Epithelial cell of proximal tubule (primary cell): ENCODE measurements at places on chromosomes 6 and 20.

DNA sequence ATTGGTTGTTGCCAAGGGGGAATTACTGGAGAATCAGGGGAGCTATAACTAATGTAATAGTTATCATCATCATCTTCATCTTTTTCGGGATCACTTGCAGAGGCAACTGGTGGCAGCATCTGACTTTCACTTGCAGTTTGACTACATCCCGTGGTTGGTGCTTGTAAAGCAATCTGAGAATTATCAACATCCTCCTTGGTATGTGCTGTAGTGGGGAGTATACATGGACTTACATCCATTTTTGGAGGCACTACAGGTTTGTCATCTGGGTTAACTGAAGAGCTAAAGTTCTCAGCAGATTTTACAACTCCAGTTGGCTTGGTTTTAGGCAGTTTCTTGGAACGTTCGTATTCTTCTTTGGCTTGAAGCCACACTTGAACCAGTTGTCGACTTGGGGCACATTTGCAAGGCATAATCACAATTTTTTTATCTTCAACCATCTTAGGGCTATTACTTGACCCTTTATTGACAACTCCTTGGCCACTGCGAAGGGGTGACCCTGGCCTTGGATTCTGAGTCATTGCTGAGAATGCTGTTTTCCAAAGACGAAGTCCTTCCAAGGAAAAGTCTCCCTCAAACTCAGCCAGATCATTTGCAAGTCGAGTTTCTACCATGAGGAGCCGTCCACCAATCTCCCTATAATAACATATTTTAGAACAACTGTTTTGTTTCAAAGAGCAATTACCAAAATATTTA, 115.5 kb downstream of the REV3L start:
- DNase-seq = no peak

DNA sequence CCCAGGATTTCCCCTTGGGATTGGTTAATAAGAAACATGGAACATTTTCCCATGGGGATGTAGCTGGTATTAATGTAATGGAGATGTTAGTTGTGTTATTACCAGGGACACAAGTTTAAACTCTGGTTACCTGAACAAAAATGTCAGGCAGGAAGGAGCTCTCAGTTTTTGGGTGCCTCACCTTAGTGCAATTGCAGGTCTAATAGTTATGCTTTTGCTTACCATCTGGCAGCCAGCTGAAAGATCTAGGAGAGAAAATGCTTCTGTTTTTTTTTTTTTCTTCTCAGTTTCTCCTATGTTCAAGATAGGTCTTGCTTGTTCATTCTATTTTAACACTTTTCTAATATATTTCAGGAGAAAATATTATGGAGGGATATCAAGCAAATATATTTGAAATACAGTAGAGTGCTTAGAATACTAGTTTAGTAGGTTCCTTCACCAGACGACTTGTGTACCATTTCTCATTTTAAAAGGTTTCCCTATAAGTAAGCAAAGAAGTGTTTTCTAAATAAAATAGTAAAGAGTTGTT, 4.2 kb upstream of the UBE2J1 start:
- DNase-seq = no peak

DNA sequence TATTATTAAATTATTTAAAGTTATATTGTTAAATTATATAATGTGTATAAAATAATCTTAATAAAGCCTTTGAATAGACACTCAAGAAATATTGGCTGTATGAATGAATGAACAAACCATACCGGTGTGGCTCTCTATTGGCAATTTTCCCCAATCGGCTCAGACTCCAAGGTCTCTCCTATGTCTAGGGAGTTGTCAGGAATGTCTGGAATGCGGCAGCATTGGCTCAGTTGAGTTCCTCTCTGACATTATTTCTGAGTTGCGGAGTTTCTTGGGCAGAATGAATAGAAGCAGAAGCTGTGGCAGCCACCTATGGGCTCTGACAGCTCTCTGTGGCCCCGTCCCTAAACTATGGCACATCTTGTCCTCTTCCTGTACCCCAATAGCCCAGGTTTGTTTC, 111.0 kb downstream of the SOBP start:
- peak; percentile 35 for DNase-seq

DNA sequence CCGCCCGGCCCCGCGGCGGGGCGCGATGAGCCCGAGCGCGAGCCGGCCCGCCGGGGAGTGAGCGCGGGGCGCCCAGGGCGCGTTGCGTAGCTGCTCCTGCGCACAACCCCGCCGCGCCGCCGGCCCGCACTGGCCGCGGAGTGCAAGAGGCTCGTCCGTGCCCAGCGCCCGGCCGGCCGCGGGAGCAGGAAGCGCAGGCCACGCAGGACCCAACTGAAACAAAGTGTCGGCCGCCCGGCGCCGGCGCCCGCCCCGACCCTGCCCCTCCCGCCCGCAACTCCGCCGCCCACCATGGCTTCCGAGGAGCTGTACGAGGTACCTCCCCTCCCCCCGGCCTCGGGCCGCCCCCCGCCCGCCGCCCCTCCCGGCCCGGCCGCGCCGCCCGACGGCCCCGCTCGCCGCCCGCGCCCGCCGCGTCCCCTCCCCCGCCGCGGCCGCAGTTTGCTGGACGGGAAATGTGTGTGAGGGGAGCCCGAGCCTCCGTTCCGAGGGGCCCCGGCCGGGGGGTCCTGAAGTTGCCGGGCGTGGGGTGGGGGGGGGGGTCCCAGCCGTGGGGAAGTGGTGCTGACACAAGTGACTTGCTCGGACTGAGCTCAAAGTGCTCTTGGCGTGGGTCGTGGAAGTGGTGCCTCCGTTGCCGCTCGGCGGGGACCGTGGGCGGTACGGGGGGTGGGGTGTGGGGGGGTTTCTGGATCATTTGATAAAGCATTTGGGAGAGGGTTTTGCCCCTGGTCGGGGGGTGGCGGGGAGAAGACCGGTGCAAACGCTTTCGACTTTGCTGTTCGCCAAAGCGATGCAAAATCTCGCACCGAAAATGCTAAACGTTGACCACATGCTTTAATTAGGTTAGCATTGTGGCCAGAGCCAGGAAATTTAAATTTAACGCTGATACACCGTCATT, 539 bp downstream of the CDYL start:
- no peak for DNase-seq

DNA sequence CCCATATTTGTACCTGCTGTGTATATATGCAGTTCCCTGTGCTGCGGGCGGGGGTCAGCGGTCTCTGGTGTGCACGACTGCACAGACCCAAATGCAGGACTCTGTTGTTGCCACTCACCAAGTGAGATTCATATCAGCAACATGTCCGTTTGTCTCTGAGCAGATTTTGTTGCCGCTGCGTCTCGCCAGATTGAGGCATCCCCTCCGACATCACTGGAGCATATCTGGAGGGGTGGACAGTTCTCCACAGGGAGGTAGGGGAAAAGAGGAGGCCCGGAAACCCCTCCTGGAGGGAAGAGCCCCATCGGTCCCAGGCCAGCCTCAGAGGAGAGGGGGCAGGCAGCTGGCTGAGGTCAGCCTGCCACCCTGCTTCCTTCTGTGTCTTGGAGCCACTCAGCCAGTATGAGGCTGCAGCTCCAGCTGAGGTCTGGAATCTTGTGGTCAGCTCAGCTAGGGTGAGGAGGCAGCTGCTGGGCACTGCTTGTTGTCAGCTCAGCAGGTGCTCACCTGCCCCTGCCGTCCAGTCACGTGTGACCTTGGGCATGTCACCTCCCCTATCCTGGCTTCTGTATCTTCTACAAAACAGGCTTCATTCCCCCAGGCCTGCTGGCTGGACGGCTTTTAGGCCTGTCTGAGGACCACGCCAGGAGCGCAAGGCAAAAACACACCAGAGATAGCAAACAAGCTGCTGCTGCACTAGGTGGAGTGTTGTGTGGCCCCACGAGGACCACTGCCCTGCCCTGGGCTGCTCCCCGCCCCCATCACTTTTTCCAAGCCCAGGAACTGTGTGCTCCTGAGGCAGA, 47.1 kb downstream of the HNF4A start:
- no peak for DNase-seq

DNA sequence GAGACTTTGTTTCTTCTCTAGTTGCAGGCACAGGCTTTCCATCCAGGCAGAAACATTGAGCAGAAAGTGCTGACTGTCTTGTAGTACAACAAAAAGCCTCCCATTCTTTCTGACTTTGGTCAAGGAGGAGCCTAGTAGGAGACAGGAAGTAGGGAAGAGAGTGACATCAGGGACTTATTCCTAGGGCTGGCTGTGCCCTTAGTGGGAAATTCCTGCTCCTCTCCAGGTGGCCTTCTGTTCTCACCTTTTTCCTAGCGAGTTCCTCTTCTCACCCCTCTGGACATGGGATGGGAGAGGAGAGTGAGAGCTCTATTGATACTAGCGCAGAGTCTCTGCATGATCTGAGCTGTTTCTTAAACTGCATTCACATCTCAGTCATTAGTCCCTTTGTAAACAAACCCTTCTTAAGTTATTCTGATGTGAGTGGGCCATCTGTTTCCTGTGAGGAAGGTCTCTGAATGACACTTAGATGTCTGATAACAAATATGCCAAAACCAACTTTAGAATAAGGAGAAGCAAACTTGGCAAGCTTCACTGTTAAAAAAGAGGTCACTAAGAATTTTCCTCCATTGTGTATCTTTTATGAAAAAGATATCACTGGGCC, 455.0 kb downstream of the GJA1 start:
- DNase-seq = no peak

GRCh38 chr6:169799474-169799926, 48.1 kb downstream of the ERMARD start:
- no peak for DNase-seq

- no peak for DNase-seq
These were observed 11.9 kb upstream of the TMEM170B start for GRCh38 chr6:11525468-11526155.

DNA sequence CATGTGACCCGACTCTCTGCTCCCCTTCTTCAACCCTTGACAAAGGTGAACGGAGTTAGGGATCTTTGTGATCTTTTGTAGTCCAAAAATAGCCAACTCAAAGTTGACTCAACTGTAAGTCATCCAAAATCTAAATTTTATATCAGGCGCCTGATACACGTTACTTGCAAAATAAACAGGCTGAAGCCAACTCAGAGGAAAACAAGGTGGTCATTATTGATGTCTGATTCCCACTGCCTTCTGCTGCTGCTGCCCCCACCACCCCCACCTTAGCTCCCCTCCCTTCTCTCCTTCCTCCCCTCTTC, 13.2 kb upstream of the RNF8 start:
- DNase-seq = no peak

- no peak for DNase-seq
These were observed 572 bp downstream of the SLC2A4RG start for GRCh38 chr20:63740070-63740626.

- DNase-seq = no peak
These were observed 2.6 kb downstream of the RAB44 start for GRCh38 chr6:36700071-36700812.

- no peak for DNase-seq
These were observed 113.3 kb upstream of the ASF1A start for GRCh38 chr6:118780668-118781067.

DNA sequence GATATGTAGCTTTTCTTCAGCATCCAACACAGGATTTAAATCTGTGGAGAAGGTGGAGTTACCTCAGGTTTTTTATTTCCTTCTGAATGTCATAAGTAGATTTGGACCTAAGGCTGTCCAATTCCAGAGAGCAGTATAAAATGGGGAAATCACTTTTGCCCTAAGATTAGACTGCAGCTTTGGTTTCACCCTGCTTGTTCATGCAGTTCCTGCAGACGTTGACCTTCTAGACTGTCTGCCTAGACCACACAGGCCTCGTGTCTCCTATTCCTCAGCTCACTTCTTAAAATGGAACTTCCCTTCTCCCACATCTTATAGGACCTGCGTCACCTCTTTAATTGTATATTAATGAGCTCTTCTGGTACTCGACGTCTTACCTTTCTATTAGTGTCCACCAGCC, 26.0 kb upstream of the C6orf62 start:
- DNase-seq = no peak

- peak; percentile 79 for DNase-seq
These were observed 62.2 kb downstream of the ARFGEF2 start for GRCh38 chr20:48983423-48984400.

DNA sequence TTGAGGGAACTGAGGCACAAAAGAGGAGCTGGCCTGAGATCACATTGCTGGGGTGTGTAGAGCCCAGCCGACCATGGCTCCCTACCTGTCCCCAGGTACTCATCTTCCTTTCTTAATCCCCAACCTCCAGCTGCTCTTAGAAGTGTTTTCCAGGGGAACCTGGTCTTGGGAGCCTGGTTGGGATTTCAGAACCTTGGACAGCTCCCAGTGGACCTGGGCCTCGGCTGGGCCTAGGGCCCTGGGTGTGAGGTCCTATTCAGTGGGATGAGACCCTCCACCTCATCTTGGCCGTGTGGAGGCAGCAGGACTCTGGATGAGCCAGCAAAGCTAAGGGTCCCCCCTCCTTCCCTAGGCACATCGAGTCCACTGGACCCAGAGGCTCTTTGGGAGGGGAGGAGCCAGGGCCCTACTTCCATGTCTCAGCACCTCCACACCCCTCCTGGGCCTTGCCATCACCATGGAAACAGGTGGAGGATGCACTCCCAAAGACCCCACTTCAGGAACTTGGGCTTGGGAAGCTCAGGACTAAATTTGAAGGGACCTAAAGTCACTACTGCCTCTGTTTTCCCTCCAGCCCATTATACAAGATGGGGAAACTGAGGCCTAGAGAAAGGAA, 38.5 kb downstream of the DLGAP4 start:
- no peak for DNase-seq

DNA sequence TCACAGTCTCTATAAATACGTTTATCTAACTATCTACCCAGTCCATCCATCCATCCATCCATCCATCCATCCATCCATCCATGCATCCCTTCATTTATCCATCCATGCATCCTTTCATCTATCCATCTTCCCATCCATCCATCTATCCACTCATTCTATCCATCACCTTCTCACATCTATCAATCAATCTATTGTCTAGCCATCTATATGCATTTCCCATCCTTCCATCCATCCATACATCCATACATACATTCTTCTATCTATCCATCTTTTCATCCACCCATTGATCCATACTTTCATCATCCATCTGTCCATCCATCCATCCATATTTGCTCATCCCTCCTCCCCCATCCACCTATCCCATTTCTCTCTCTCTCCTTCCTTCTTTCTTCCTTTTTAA, 51.6 kb upstream of the CTNNBL1 start:
- no peak for DNase-seq

GRCh38 chr20:16411361-16411760, 161.9 kb downstream of the KIF16B start:
- DNase-seq = no peak

- no peak for DNase-seq
These were observed 283.5 kb downstream of the KHDC1L start for GRCh38 chr6:72941751-72942150.

- DNase-seq = no peak
These were observed 1.4 kb downstream of the QKI start for GRCh38 chr6:163415620-163416556.

DNA sequence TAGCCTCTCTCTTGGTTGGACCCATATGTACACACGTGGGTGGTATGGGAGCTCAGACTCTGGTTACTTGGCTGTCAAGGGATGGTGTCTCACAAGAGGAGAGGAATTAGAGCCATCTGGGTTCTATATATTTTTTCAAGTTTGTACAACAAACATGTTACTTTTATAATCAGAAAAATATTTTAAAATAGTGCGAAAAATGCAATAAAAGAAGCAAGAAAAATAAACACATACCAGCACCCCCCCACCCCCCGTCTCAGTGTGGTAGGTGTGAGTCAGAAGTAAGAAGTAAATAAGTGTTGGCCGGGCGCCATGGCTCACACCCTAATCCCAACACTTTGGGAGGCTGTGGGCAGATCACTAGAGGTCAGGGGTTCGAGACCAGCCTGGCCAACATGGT, 2.1 kb upstream of the TIAM2 start:
- no peak for DNase-seq

GRCh38 chr6:143999406-143999805, 8.7 kb downstream of the PLAGL1 start:
- no peak for DNase-seq
